ENCODE measurements at places on chromosomes 3 and 15. TPM values are rescaled to one million over a fixed set of nuclear protein-coding genes. Genes with fewer than 3 reads are reported as not detected.

Gene ASTE1
- 11.7 TPM for total RNA-seq

Gene CCDC71
- 23.4 TPM for total RNA-seq

Gene APBA2
- total RNA-seq: not detected

Gene IVD
- 67.3 TPM for total RNA-seq

Gene SCN11A
- 0.22 TPM for total RNA-seq

Gene ZPLD1
- total RNA-seq: not detected

Gene CHRD
- not detected for total RNA-seq

Gene ADAMTS7
- 0.08 TPM for total RNA-seq

Gene IL16
- total RNA-seq: 85.1 TPM

Gene LSMEM2
- total RNA-seq: not detected

Gene SOX14
- total RNA-seq: not detected

Gene KIF7
- total RNA-seq: not detected

Gene NR2E3
- total RNA-seq: not detected
